ENCODE measurements at places on chromosomes 7 and 10. TPM values are rescaled to one million over a fixed set of nuclear protein-coding genes. Genes with fewer than 3 reads are reported as not detected.

Gene ZNF25
- 21.8 TPM for total RNA-seq

Gene MDFIC
- total RNA-seq = 34.6 TPM

Gene SPDYE2
- total RNA-seq = not detected

DNA sequence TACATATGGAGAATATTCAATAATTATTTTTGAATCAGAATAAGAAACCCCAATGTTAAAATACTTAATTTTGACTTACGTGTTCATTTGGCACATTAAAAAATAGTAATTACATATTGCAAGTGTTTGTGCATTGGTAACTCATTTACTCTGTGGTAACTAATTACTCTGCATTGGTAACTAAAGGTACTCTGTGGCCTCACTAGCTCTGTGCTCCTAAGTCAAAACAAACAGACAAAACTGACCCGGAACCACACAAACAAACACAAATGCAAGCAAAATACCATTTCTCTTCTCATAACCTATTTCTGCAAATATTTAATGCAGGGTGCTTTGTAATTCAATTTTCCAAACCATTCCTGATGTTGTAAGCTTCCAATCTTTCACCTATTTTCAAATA, 1244.3 kb downstream of the REEP3 start:
- H3K4me1 ChIP-seq = no peaks in the 10 kb centered on the region
- no peaks in the 10 kb centered on the region for H3K27me3 ChIP-seq
- H3K4me3 ChIP-seq = no peak overlapping the region
- no peak for DNase-seq
- H3K27ac ChIP-seq = no peak overlapping the region
- no peaks in the 10 kb centered on the region for H3K36me3 ChIP-seq

DNA sequence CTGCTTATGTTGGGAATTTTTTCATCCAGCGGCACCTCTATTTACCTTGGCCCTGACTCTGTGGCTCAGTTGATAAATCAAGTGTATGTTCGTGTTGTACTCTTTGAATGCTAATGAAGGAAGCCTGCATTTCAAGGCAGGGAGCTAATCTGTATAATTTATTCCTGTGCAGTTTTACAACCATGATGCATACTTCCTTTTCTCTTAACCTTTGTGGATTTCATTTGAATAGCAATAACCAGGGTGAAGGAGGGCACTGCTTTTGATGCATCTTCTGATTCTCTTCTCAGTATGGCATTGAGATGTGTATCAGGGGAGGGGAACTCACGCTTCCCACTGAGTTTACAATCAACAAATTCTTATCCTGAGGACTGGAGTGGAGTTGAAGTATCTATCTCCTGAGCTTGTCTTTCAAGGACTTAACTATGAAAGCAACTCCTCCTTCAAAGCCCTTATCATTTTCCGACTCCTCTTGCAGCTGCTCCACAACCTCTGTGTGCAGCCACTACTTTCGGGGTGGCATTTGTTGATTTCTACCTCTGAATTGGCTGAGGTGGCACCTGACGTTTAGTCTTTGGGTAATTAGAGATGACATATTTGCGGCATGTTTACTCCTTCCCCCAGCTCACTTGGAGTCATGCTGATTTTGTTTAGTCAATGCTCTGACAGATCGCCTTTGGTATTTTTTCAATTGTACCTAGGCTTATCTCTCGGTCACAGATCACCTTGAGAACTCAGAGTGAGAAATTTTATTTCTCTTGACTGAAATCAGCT, 275.2 kb downstream of the PHTF2 start:
- no peaks in the 10 kb centered on the region for H3K27me3 ChIP-seq
- H3K36me3 ChIP-seq = no peaks in the 10 kb centered on the region
- no peak overlapping the region for H3K27ac ChIP-seq
- no peak overlapping the region for H3K4me3 ChIP-seq
- no peaks in the 10 kb centered on the region for H3K4me1 ChIP-seq
- no peak for DNase-seq

DNA sequence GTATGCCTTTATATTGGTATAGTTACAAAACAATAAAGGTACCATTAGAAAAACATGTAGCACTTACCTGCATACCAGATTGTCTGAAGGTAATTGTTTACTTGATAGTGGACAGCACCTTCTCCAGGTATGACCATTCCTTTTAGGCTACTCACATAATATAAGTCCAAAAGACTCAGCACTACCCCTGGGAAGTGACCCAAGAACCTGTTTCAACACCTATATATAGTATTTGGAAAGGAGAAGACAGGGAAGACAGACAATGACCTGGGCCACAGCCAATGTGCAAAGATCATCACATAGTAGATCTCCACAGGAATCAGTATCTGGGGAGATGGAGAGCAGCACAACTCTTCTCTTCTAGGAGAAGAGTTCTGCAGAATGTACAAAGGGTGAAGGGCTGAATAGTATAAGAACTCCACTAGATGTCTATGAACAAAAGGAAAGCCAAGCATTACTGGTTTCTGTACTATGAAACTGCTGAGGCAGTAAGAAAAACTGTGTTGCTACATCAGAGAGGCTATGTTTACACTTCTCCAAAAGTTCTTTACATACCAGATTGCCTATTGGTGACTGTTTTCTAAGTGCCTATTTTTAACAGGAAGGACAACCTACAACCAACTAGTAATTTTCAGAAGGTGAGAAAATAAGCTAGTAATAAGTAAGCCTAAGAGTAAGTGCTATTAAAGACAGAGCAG, 159.2 kb downstream of the BTAF1 start:
- H3K27me3 ChIP-seq = no peaks in the 10 kb centered on the region
- peaks cover 41% of the 10 kb centered on the region for H3K4me1 ChIP-seq
- H3K4me3 ChIP-seq = no peak overlapping the region
- H3K27ac ChIP-seq = peak overlapping the region; percentile 40
- peaks cover 9% of the 10 kb centered on the region for H3K36me3 ChIP-seq

All from esophagus muscularis mucosa (tissue), 4 donors.